ENCODE measurements at places on chromosomes 11 and 22.

DNA sequence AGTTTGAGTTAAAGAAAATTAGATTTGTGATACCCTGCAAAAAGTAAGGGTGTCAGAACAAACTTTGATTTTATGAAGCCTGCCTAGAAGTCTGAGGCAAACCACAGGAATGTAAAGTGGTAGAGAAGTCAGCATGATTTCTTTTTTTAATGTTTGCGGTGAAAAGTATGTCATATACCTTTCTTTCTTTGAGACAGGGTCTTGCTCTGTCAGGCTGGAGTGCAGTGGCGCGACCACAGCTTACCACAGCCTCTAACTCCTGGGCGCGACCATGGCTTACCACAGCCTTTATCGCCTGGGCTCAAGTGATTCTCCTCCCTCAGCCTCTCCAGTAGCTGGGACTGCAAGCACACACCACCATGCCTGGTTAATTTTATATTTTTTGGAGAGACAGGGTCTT lies 4.7 kb downstream of the API5 start:
- DNase-seq, result no peak

DNA sequence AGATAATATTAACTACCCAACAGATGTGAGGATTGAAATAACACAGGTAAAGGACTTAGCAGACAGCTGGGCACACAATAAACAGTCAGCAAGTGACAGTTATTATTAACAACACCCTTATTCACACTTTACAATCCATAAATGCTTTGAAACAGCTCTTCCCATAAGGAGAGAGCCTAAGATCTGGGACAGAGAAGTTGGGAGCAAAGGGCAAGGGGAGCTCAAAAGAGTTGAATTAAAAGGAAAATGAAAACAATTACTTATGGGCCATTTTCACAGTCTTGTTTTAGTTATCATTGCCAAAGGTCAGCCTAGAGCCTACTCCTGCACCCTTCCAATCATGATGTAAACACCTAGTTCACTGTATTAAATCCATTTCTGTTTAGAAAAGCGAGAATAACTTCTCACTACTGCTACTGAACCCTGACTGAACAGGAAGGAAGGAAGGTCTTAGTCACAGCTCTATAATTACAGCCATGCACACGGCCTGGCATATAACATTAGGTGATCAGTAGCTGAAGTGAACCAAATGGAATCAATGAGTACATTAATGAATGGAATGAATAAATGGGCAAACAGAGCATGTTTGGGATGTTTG lies 111.3 kb downstream of the PLEKHA7 start:
- DNase-seq, result no peak

DNA sequence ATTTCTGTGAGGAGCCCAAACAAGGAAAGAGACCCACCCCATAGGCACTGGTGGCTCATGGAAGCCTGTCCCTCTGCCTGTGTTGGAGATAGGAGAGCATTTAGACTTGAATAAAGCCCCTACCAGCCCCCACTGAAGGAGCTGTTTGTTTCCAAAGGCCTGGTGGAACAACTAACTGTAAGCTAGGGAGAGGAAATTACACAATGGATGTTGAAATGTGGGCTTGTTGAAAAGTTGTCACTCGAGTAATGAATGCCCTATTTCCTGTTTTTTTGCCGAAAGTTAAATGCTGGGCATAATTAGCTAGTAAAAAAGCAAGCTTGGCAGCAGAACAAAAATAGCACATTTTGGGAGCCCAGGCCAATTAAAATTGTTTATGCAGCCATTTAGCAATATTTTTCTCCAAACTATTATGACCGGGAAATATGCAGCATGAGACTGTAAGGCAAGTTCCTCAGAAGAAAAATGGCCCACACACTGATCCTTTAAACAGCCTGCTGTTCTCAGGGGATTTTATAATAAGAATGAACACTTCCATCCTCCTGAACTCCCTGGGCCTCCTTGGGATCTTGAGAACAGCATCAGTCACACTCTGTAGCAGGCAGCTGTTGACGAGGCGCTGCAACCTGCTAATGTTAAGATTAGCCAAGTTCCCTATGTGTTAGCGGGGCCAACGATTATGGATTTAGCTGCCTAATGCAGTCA lies 38.6 kb upstream of the LMO2 start:
- DNase-seq, result no peak

DNA sequence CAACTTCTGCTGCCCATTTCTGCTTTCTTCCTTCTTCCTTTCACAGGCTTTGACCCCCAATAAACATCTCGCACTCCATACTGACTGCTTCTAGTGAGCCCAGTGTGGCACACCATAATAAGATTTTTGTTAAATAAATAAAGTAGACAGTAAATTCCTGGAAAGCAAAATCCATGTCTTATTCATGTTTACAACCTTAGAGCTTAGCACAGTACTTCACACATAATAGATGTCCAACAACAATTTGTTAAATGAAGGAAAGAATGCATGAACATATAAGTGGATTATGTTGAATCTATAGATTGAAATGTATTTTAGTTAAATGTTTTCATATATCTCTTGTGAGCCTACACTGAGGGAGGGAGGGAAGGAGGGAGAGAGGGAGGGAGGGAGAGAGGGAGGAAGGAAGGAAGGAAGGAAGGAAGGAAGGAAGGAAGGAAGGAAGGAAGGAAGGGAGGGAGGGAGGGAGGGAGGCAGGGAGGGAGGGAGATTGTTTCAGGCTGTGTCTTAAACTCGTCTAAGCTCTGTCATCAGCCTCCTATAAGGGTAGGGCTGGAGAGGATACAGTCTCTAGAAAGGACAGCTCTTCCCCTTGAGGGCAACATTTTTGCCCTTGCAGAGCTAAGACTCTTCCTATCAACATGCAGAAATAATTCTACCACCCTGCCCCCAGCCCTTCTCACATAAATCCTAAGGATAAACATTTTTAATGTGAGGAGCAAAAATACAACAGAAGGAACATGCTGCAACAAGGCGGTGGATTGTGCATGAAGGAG lies 168.1 kb downstream of the BARX2 start:
- DNase-seq, result no peak

DNA sequence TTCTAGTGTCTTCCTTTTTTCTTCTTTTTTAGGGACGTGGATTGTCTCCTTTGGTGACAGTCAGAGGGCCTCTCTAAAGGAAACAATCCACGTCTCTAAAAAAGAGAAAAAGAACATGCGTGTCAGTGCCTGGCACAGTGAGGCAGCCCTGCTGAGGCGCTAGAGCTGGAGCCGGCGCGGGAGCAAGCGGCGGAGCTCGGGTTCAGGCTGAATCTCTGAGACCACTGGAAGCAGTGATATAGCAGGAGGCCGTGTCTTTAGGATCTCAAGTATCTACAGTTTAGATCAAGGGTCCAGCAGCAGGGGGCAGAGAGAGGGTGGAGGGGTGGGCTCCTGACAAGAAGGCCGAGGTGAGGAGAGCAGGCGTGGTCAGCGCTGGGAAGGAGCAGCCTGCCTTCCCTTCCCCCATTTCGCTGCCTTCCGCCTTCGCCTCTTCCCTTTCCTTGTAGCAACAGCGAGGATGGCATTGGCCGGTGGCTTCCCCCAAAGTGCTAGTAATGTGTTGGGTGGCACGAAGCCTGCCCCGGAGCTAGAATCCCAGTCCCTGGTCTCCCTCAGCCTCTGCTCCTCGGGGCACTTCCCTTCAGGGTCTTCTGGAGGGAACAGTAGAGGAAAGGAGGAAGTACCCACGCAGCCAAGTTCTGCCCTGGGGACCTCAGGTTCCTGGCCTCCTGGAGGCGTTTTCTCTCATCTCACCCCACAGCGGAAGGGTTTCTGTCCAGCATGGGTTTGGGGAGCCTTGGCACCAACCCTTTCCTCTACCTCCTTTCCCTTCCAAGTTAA lies 28.2 kb upstream of the RAB1B start:
- no peak for DNase-seq

DNA sequence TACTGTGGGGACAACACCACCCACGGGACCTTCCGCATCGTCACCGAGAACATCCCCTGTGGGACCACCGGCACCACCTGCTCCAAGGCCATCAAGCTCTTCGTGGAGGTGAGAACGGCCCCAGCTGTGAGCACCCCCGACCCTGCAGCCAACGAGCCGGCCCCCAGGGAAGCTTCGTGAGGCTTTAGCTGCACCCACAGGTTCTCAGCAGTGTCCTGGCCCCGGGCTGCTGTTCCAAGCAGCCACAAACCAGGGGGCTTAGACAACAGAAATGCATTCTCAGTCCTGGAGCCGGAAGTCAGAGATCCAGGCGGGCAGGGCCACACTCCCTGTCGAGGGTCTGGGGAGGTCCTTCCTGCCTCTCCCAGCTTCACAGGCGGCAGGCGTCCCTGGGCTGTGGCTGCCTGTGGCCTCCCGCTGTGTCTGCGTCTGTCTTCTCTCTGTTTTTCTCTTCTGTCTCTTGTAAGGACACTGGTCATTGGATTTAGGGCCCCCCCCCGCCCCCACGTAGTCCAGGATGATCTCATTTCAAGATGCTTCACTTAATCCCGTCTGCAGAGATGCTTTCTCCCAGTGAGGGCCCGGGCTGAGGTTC lies 12.5 kb downstream of the MUC5B start:
- DNase-seq, result no peak

GRCh38 chr11:114289779-114290178 lies 6.4 kb upstream of the NNMT start:
- DNase-seq, result no peak

GRCh38 chr11:117057317-117057716 lies 40.9 kb downstream of the SIK3 start:
- no peak for DNase-seq

DNA sequence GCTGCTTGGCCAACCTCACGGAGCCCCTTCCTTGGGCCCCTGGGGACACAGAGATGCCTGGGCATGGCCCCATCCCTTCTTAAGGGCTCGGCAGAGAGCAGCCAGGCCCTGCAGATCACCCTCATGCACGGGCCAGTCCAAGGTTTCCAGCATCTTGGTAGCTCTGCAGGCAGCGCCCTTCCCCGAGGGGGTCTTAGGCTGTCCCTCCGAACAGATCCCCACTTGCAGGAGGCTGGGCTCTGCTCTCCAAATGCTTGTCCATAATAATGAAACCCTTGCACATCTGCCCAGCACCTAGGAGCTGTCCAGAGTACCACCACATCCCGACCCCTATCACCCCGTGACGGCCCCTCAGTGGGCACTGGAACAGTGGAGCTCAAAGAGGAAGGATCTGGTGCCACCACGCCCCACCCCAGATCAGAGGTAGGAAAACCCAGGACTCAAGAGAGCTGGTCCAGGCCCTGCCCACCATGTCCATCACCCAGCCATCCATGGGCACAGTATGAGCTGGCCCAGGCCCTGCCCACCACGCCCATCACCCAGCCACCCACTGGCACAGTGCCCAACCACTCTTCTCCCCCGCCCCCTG lies 92.5 kb upstream of the PRR5 start:
- no peak for DNase-seq

GRCh38 chr22:46935506-46936377 lies 173.3 kb downstream of the TBC1D22A start:
- DNase-seq, result no peak

GRCh38 chr22:49027368-49027670 lies 800.4 kb downstream of the BRD1 start:
- DNase-seq, result no peak

DNA sequence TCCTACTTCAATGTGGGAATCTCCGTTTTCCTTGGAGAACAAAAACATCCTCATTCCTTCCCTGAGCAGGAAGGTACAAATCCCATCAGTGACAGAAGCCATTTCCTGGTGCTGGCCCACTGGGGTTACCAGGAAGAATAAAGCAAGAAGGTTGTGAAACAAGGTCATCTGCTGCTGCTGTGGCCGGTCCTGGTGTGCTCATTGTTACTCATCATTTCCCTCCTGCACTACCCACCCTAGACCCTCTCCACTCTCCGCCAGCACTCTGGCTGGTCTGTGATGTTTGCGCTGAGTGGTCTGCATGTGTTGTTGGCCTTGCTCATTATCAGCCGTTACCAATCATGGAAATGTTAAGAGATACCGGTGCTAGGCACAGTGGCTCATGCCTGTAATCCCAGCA lies 37.0 kb downstream of the OSBP2 start:
- DNase-seq, result no peak

DNA sequence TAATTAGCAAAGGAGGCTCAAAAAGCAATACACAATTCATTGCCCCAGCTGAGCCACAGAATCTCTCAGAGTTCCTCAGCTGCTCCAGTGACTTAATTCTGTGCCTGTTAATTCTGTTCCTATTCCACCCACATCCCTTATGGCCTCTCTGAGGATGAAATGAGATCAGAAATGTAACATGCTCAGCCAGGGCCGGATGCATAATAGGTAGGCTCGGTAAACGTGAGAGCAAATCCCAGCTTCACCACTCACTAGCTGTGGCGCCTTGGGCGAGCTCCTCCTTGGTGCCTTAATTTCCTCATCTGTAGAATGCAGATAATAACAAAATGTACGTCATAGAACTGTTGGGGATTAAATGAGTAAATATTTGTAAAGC lies 42.8 kb upstream of the DKK3 start:
- no peak for DNase-seq

- no peak for DNase-seq
Observed at GRCh38 chr22:38271927-38272372, 860 bp downstream of the TMEM184B start.

DNA sequence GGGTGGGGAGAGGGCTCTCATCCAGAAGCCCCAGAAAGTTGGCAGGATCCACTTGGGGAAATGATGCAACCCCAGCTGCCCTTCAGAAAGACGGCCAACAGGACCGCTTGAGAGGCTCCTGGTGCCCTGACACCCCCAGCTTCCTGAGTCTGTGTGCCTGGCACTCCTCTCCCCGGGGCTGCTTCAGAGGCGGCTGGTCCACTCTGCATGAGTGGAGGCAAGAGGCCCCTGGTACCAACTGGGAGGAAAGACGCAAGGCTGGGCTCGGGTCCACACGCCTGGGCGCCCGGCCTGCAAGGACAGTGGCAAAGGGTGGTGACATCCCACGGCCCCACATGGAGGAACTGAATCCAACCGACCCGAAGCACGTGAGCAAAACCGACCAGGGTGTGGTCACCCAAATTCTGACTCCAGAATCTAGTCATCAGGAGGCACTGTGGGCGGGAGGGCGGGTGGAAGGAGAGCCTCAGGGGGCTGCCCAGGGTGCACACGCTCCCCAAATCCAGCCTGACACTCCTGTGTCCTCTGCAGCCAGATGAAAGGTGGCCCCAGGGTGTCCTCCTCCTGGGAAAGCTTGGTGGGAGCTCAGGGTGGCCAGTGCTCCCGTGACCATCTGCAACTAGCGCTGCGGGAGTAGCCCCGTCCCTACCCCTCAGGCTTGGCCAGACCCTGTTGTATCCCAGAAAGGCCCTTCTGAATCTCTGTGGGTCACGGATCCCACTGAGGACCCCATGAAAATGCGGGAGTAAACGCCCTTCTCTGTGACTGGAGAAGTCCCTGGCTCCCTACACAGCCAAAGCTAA lies 3.7 kb downstream of the RNH1 start:
- no peak for DNase-seq

DNA sequence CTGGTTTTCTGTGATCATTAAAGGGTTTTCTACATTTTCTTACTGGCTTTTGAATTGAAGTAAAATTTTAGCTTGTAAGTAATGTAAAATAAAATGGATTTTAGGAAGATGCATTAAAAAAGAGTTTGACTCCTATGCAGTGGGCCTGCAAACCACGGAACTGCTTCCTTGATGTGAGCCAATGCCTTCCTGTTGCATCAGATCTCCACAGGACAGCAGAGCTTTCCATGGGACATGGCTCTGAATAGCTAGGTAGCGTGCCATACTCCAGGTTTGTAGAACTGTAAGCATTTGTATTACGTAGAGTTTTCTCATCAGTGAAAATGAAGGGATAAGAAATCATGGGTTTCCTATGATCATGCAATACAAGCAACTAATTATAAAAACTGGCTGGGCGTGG lies 133.4 kb downstream of the SWAP70 start:
- no peak for DNase-seq

All from effector memory CD4-positive, alpha-beta T cell (primary cell).